ENCODE measurements at places on chromosomes 11 and 22.

- DNase-seq = no peak
Measured at GRCh38 chr11:102560555-102561011, 30.0 kb upstream of the MMP7 start.

GRCh38 chr11:34916843-34917770 is 689 bp downstream of the PDHX start:
- peak; percentile 11 for DNase-seq

GRCh38 chr11:10302744-10303557 is 1.9 kb upstream of the ADM start:
- peak; percentile 80 for DNase-seq

GRCh38 chr11:65498042-65498726 is 661 bp upstream of the MALAT1 start:
- DNase-seq = peak; percentile 73

DNA sequence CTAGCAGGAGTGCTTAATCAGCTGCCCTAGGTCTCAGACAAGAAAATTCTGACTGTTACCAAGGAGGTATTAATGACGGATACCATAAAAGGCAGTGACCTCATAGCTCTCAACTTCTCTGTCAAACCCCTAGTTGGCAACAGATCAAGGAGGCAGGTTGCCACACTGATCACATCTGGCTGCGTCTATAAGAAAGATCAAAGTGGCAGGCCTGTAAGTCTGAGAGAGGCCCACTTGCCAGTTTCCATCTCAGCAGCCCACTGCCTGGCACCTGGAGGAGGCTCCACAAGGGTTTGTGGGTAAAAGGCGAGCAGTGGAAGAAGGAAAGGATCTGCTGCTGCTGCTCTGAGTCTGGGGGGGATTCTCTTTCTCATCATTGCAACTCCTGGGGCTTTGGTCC is 239.6 kb upstream of the MPPED2 start:
- no peak for DNase-seq

GRCh38 chr22:19723983-19724827 is 866 bp downstream of the GP1BB start:
- no peak for DNase-seq

GRCh38 chr11:121391914-121392313 is 60.2 kb upstream of the SORL1 start:
- no peak for DNase-seq

- DNase-seq = peak; percentile 31
Measured at GRCh38 chr11:20634044-20634443, 34.6 kb downstream of the SLC6A5 start.

GRCh38 chr11:70158201-70158600 is 44.9 kb upstream of the FADD start:
- peak; percentile 18 for DNase-seq

DNA sequence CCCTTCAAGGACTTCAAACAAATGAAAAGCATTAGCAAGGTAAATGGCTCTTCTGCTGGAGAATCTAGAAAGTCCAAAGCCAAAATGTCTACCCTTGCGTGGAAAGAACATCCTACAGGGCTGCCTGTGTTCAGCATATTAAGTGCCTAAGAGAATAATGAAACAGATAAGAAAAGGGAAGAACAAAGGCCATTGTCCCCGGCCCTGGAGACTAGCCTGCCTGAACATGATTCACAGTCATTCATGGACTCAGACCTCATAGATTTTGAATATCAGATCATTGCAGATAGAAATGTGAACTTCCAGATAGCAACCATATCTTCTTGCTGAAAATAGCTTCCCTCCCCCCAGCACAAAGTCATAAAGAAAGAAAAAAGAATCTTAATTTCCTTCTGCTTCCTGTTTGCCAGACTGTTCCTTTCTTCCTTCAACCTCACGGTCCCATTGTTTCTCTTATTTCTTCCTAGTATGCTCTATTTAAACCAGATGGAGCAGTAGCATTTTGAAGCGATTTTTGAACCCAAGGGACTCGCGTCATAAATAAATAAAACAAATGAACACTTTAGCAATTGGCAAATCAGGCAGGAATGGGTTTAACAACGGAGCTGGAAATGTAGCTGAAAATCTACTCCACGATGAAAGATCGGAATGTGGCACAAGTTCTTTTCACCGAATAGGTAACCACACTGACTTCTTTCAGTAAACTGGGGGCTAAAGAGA is 408.2 kb upstream of the CCDC90B start:
- no peak for DNase-seq

DNA sequence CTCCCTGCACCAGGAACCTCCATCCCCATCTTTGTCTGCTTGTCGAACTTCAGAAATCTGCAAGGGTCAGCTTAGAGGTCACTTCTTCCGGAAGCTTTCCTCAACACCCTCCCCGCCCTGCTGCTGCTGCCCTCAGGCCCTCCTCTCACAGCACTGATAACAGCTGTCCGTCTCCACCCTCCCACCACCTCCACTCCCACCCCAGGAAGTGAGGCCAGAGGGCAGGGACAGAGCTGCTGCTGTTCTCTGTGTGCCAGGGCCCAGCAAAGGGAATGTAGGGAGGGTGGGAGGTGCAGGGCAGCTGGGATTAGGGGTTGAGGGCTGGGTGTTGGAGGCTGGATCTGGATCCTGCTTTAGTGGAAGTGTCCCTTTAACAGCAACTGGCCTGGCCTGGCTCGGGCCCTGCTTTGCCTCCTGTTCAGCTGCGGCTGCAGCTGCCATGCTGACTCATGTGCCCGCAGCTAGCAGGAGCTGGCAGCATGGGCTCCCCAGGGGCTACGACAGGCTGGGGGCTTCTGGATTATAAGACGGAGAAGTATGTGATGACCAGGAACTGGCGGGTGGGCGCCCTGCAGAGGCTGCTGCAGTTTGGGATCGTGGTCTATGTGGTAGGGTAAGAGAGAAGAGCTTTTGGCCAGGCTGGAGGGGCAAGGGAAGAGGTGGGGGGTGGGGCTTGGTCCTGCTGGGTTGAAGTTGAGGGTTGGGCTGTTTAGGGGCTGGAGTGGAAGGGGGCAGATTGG is at the start of gene P2RX6:
Gene P2RX6, plus strand, starts transcription at position 440 of the 740 bp plus-strand sequence. Its CDS starts 10 bp downstream, at position 450.
- peak; percentile 85 for DNase-seq

GRCh38 chr22:37411655-37412054 is 15.6 kb downstream of the ELFN2 start:
- no peak for DNase-seq

DNA sequence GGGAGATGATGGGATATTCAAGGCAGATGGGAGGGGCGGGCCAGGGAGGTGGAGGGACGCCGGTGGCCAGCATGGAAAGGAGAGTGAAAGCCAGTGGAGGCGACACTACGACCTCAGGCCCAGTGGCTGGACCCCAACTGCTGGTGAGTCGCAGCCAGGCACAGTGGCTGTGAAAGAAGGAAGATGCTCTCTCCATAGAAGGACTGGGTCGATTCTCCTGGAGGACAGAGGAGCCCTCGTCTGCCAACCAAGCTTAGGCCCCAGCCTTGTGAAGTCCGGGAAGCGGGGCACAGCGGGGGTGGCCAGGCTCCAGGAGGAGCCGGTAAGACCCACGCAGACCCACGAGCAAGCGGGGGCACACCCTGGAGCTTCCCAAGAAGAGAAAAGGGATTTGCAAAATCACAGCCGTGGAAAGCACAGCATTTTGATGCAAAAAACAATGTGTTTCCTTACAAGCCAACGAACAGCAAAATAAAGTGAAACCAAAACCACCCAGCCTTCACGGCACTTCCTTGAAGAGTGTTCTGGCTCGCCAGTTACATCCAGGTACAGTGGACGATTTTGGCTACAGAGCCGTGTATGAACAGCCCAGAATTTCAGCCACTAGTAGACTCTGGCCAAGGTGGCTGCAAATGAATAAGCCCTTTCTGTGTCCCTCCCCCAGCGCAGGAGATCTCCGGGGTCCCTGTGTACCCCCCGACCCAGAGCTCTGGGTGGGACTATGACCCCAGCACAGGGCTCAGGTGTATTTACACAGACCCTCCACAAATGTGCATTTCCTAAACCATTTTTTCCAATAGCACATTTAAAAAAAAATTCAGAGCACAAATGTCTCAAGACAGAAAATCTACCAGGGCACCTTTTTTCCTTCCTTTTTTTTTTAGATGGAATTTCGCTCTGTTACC is 96.9 kb downstream of the TRMU start:
- no peak for DNase-seq

DNA sequence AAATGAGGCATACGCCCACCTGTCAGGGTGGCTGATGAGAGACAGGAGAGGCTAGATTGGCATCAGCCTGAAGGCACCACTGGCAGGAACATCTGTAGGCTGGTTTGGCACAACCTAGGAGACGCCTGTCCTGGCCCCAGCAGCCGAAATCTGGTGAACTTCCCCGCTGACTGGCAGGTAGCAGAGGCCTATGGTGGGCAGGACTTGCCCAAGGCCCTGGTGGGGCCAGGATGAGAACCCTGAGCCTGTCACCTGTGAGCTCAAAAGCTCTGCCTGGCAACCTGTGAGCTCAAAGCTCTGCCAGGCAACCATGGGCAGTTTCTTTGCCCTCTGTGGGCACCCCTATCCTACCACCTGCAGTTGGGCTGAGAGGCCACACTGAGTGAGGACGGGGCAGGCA is 2.5 kb downstream of the DERL3 start:
- no peak for DNase-seq

DNA sequence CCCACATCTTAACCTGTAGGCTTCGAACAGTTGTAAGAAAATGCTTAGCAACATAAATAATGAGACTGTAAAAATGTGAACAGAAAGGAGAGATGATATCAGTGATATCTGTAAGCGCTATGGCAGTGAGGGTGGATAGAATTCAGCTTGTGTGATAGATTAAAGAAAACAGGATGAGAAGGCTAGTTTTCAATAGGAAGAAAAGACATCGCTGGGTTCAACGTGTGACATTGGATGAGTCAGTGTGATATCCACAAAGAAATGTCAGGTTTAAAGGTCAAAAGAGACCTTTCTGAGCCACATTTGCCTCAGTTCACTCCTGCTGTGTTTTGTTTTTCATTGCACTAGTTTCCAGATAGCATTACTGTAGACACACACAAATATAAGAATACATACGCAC is 13.7 kb upstream of the RFPL3 start:
- DNase-seq = no peak

DNA sequence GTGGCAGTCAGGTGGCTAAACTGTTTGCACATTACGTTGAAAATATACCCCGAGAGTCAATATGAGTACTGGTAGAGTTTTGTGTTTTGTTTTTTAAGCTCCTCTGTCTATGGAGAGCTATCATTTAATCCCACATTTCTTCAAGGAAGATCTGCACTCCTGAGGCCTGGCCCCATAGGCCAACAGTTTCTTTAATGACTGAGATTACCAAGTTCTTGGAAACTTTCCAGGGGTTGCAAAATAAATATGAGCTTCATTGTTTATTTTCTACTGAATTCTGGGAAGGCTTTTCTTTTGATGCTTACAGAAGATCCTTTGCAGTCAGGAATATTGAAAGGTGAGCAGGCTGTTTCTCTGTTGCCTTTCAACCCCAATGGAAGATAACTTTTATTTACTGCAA is 452.0 kb downstream of the JRKL start:
- no peak for DNase-seq

GRCh38 chr11:16917941-16918340 is 96.3 kb downstream of the PLEKHA7 start:
- DNase-seq = no peak
